Pancreas (tissue), 10 donors: ENCODE measurements at places on chromosomes 4 and X. TPM values are rescaled to one million over a fixed set of nuclear protein-coding genes. Genes with fewer than 3 reads are reported as not detected.

TEX11 gene
- 1.1 TPM for polyA plus RNA-seq

CT45A9 gene
- not detected for polyA plus RNA-seq

ZNF711 gene
- 4.7 TPM for polyA plus RNA-seq

REST gene
- polyA plus RNA-seq = 2.7 TPM

MAB21L2 gene
- 0.12 TPM for polyA plus RNA-seq

MAGEA10 gene
- not detected for polyA plus RNA-seq

ASB12 gene
- 0.19 TPM for polyA plus RNA-seq

PPP2R2C gene
- 2.0 TPM for polyA plus RNA-seq

ZNF141 gene
- polyA plus RNA-seq = 2.8 TPM

COX7B2 gene
- polyA plus RNA-seq = not detected

RBM47 gene
- polyA plus RNA-seq = 12.3 TPM

PDCL2 gene
- polyA plus RNA-seq = not detected

PCDH18 gene
- polyA plus RNA-seq = 0.53 TPM

PPP2R3B gene
- polyA plus RNA-seq = 38.5 TPM

GPR82 gene
- polyA plus RNA-seq = 0.12 TPM

TMSB15C gene
- 1.6 TPM for polyA plus RNA-seq

RASGEF1B gene
- 2.9 TPM for polyA plus RNA-seq

COX18 gene
- polyA plus RNA-seq = 5.3 TPM

USP17L15 gene
- polyA plus RNA-seq = not detected

F9 gene
- not detected for polyA plus RNA-seq

FAM149A gene
- polyA plus RNA-seq = 15.0 TPM

RIPPLY1 gene
- not detected for polyA plus RNA-seq

MTNR1A gene
- polyA plus RNA-seq = 0.27 TPM

FGFBP2 gene
- polyA plus RNA-seq = 0.92 TPM

DCAF8L2 gene
- not detected for polyA plus RNA-seq

DUX4 gene
- not detected for polyA plus RNA-seq

HTR2C gene
- polyA plus RNA-seq = not detected

IL13RA2 gene
- not detected for polyA plus RNA-seq
